Astrocyte (in vitro differentiated cells and primary cell): ENCODE measurements at places on chromosomes 3 and 15.

DNA sequence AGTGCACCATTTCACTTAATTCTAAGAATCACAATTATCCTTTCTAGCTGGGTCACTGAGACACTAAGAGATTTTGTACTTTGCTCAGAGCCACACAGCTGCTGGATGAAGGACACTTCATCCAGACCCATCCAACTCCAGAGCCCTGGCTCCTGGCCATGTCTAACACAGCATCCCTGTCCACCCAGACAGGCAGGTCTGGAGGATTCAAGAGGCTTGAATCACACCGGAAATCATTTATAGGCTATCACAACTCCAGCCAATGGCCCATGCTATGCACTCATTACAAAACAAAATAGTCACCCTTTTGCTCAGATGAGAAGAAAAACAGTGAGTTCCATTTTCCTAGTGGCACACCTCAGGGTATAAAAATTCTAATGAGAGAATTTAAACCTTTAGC, 198.2 kb upstream of the LMCD1 start:
- no peaks in the 10 kb centered on the region for H3K4me1 ChIP-seq
- no peaks in the 10 kb centered on the region for H3K27me3 ChIP-seq
- DNase-seq: no peak
- no peak overlapping the region for H3K27ac ChIP-seq

DNA sequence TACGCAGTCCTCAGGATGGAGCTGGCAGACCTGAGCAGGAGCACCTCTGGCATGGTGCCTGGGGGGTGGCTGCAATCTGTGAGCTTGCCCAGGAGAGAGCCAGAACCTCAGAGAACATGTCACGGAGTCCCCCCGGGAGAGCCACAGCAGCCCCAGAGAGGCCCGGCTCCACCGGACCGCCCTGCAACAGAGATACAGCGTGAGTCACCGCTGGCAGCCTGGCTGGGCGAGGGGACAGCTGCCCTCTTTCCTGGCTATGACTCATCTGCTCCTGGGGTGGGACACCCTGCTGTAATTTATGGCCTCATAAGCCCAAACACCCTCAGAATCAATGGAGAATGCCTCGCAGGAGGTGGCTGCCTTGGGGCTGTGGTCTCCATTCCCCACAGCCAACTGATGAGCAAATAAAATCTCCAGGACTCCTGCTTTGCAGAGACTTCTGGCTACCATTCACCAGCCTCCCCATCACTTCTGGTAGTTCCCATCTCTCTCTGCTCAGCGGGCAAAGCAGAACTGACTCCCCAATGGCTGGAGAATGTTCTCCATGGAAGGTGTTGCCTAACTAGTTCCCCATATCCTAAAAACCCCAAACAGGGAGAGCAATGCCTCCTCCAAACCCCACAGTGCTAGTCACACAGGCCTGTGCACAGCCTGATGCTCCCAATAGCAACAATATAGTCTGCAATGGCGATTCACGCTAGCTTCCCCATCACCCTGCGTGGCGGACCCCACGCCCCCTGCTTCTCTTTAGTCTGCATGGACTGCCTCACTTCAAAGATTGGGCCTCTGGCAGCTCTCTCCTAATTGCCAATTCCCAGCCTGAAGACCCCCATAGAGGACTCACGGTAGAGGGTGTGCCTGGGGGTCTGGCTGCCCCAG, 21.6 kb downstream of the ACSBG1 start:
- no peaks in the 10 kb centered on the region for H3K36me3 ChIP-seq
- H3K4me3 ChIP-seq: no peak overlapping the region
- peaks cover under 1% of the 10 kb centered on the region for H3K27me3 ChIP-seq
- peak; percentile 69 for DNase-seq
- peaks cover 13% of the 10 kb centered on the region for H3K4me1 ChIP-seq

GRCh38 chr15:47184003-47184907, 533.0 kb upstream of the SEMA6D start:
- H3K27ac ChIP-seq: no peak overlapping the region
- no peaks in the 10 kb centered on the region for H3K36me3 ChIP-seq
- peaks cover 13% of the 10 kb centered on the region for H3K27me3 ChIP-seq
- H3K4me3 ChIP-seq: peak overlapping the region; percentile 61

DNA sequence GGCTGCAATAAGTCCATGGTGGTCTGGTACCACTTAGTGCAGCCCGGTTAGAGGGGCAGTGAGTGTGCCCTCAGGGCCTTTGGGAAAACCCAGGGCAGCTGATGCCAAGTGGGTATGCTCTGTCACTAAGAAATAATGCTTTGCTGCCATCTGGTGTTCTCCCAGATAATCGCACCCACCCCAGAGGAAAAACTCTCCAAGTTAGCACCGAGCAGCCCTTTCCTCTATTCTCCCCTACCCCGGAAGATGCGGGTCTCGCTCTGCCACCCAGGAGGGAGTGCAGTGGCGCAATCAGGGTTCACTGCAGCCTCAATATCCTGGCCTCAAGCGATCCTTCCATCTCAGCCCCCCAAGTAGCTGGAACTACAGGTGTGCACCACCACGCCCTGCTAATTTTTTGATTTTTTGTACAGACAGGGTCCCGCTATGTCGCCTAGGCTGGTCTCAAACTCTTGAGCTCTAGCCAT, 21.3 kb upstream of the DAPK2 start:
- DNase-seq: no peak
- no peak overlapping the region for H3K27ac ChIP-seq
- H3K36me3 ChIP-seq: peaks cover 4% of the 10 kb centered on the region
- no peak overlapping the region for H3K4me3 ChIP-seq
- H3K27me3 ChIP-seq: no peaks in the 10 kb centered on the region

GRCh38 chr3:169303660-169304059, 359.9 kb downstream of the MECOM start:
- no peak overlapping the region for H3K4me3 ChIP-seq
- no peak for DNase-seq
- no peaks in the 10 kb centered on the region for H3K4me1 ChIP-seq
- no peak overlapping the region for H3K27ac ChIP-seq
- no peaks in the 10 kb centered on the region for H3K27me3 ChIP-seq

- peak; percentile 61 for DNase-seq
- no peaks in the 10 kb centered on the region for H3K36me3 ChIP-seq
- peaks cover 5% of the 10 kb centered on the region for H3K4me1 ChIP-seq
- H3K27me3 ChIP-seq: no peaks in the 10 kb centered on the region
- H3K4me3 ChIP-seq: no peak overlapping the region
These were observed 18.8 kb upstream of the CELF6 start for GRCh38 chr15:72338617-72339321.

- H3K4me3 ChIP-seq: no peak overlapping the region
- H3K4me1 ChIP-seq: no peaks in the 10 kb centered on the region
- H3K27ac ChIP-seq: no peak overlapping the region
- no peaks in the 10 kb centered on the region for H3K27me3 ChIP-seq
These were observed 727.8 kb downstream of the GBE1 start for GRCh38 chr3:81033684-81034083.
